Fibroblast of skin of left biceps (primary cell): ENCODE measurements at places on chromosomes 1 and 21.

- DNase-seq, result no peak
These were observed 66.6 kb downstream of the TRIM11 start for GRCh38 chr1:228339766-228340685.

DNA sequence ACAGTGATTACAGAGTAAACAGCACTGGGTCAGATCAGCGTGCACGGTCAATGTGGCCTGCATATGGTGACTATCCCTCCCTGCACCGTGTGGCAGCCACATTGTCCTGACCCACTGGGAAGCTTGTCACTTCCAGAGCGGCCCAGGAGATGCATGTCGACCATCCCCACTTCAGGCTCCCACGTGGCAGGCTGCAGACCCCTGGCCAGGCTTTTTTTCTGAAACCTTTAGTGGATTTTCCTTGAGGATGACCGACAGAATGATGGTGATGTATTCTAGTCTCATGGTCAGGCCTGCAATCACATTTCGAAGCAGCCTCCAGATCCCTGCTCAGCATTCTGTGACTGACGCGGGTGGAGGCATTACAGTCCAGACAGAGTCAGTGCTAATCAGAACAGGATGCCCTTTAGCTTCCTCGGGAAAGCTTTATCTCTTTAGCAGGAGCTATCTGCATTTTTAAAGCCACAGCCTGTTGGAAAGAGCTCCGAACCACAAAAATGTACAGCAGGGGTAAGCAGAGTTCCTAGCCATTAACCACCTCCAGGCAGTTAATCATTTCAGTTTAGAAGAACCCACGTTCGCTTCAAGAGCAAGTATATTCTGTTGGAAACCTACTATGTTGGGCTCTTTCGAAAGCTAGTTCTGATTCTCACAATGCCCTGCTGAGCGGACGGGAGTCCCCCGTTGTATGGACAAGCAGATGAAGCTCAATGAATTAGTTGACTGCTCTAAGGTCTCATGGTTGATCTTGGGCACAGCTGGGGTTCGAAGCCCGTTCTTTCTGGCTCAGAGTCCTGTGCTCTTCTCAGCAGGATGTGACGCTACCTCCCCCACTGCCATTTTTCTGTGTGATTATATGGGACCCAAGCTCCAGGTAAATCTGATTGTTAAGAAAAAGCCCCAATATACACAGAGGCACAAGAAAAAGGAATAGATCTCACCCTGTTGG lies 56.5 kb downstream of the IRF2BP2 start:
- peak; percentile 93 for DNase-seq

DNA sequence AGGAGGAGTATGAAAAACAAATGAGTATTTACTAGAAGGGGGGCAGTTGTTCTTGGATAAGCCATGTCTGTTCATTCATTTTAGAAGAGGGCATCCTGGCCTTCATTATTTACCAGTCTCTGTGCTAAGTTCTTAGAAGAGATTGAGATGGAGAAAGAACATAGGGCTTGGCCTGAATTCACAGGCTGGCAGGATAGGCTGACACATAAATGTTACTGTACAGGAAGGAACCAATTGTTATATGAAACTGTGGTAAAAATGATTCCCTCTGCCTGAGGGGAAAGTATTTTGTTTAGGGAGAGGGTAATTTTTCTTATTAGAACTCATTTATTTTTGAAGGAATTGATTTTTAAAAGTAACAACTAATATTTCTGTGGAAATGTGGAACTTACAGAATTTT lies 99.5 kb downstream of the MAN1A2 start:
- DNase-seq, result no peak

- no peak for DNase-seq
These were observed 173.8 kb downstream of the ETS2 start for GRCh38 chr21:38979271-38980121.

DNA sequence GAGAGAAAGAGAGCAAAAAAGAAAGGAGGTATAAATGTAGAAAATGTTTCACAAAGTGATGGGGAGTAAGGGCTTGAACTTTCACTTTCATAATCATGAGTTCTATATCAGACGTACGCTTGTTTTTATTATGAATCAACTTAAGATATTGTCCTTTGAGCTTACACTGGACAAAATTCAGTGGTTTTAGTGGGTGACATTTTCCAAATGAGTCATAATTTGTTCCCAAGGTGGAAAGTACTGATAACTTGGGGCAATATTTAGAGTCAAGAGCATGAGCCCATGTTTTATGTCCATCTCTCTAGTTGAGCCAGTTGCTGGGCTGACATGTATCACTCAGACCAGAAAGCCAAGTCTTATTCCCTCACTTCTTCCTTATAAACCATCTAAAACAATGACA lies 161.6 kb downstream of the CHRM3 start:
- no peak for DNase-seq

DNA sequence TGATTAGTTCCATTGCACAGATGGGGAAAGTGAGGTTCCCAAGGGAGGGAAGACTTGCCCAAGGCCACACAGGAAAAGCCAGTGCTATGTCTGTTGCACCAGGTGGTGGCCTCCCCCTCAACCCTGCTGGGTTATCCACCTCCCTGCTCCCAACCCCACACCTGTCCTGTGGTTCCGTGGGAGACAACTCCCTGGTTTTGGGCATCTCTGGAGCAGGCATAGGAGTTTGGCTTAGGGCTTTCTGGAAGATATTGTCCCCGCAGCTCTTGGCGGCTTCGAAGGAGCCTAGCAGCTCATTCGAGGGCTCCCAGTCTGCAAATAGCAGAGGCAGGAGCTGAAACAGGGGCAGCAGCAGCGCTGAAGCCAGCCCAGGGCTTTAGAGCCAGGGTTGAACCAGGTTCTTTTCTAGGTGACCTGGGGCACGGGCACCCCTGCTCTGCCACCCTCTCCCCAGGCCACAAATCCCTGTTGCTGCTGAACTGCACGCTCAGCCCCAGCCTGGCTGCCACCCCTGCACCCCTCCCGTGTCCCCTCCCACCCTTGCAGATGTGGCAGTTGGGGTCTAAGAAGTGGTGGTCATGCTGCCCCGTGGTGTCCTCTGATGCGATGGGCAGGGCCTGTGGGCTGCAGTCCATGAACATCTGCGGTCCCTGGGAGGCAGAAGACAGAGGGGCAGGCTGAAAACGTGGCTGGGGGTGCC lies 22.1 kb downstream of the SPOCD1 start:
- no peak for DNase-seq

- DNase-seq, result no peak
These were observed 55.4 kb downstream of the HNRNPR start for GRCh38 chr1:23288671-23289070.

DNA sequence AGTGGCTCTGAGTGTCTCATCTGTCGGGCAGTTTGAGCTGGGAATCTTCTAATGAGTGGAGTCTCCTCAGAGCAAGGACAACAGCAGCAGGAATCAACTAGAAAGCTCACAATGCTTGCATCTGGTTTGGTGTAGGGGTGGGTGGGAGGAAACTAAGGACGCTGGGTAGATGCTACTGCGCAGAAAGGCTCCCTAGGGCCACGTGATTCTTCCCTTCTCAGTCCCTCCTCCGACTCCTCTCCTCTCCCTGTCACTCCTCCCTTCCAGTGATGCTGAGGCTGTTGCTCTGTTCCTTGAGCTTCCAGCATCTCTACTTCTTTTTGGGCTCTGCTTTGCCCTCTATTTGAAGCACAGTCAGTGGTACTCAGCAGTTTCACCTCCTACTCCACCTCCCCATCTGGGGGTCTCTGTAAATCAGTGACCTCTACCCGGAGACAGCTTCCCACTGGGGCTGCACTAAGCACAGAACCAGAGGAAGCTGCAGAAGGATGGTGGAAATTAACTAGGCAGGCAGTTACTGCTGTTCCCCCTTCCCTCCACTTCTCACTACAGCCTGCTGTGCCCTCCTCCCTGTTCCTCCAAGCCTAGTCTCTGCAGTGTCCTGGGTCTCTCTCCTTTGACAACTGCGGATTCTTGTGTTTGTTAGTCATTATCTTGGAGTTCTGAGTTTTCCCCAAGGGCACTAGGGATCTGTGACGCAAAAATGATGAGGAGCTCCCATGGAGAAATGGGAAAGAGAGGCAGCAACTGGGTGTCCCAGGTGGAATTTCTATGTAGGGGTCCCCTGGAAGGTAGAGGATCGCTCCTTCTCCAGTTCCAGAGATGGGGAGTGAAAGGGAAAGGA lies 5.8 kb downstream of the LINGO4 start:
- no peak for DNase-seq

- DNase-seq, result no peak
These were observed 485.4 kb upstream of the USP24 start for GRCh38 chr1:55700359-55701130.

DNA sequence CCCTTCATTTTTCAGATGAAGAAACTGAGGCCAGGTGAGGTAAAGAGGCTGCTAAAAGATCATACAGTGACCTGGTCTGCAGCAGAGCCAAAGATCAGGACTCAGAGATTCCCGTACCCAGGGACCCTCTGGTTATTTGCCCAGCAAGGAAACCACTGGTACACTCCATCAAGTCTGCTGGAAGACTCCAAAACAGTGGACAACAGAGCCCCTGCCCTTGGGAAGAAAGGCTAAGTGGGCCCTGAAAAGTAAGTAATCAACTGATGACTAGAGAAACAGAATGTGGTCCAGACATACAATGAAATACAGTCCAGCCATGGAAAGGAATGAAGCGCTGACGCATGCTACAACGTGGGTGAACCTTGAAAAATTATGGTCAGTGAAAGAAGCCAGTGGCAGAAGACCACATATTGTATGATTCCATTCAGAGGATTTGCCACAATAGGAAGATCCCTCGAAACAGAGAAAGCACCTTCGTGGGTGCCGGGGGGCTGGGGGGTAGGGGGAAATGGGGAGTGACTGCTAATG lies 106.4 kb downstream of the ETS2 start:
- DNase-seq, result no peak

DNA sequence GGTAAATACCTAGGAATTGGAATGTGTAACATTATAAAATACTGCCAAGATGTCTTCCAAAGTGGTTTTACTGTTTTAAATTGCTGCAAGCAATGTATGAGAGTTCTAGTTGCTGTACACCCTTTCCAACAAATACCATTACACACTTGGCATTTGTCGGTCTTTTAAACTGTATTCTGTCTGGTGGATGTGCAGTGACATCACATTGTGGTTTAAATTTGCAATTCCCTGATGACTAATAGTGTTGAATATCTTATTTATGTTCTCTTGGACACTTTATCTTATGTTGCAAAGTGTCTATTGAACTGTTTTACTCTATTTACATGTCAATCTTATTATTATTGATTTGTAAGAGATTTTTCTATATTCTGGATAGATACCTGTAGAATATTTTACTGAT lies 561.2 kb upstream of the B3GALT2 start:
- DNase-seq, result no peak

DNA sequence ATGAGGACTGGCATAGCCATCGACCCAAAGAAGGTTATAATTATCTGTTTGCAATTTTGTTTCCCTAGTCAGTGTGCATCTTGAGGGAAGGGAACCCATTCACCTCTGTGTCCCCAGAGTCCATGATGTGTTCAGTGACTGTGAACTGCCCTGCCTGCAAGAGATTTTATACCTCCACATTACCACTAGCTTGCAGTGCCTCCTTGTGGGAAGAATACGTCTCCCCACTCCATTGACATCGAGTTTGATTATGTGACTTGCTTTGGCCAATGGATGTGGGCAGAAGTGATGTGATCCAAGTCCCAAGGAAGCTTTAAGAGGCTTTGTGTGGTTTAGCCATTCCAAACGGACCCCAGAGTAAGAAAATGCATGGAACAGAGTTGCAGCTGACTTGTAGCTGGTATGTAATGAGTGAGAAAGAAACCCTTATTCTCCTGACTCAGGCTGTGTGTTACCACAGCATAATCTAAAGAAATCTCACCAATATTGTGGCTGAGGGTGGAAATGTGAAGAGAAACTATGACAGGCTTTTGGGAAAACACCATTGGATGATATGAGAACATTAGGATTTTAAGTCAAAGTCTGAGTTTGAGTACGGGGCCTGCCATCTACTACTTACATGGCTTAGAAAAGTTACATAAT lies 47.8 kb upstream of the NRDC start:
- no peak for DNase-seq

- no peak for DNase-seq
These were observed 151.2 kb downstream of the MATN1 start for GRCh38 chr1:30572192-30572591.

- no peak for DNase-seq
These were observed 14.1 kb downstream of the PTCH2 start for GRCh38 chr1:44828841-44829440.
